Astrocyte of the hippocampus (primary cell): ENCODE measurements at places on chromosomes 16 and 17.
A peak's percentile ranks its signal among the peaks of the same experiment; 100 is the strongest.

- DNase-seq: peak; percentile 91
Observed at GRCh38 chr17:43021741-43022512, at the start of gene VAT1. Gene VAT1 (minus strand): TSS chr17:43022385. CDS start chr17:43022322, 63 bp downstream.

DNA sequence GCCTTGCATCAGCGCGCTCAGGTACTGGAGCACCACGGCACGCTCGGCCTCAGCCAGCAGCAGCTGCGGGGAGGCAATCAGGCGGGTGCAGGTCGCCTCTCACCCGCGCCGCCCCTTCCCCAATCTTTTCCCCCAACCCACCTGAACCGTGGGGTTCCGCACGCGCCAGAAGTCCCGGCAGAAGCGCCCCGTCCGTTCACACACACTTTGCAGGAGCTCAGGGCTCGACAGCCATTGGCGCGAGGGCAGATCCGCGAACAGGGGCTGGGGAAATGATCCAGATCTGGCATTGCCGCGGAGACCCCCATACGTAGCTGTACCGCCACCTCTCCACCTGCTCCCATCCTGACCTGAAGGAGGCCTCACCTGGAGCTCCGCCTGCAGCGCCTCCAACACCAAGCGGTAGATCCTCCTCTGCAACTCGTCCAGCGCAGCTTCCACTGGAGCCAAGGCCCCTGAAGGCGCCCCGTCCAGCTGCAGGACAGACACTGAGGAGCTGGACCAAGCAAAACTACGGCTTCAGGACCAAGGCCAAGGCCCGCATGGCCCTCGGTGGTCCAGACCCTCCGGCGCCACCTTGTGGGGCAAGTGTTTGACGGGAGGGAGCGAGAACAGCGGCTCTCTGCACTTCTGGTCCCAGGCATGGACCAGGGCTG is 1.4 kb upstream of the MATCAP1 start:
- DNase-seq: peak; percentile 97

GRCh38 chr17:20721171-20721570 is 141.6 kb downstream of the CDRT15L2 start:
- no peak for DNase-seq

DNA sequence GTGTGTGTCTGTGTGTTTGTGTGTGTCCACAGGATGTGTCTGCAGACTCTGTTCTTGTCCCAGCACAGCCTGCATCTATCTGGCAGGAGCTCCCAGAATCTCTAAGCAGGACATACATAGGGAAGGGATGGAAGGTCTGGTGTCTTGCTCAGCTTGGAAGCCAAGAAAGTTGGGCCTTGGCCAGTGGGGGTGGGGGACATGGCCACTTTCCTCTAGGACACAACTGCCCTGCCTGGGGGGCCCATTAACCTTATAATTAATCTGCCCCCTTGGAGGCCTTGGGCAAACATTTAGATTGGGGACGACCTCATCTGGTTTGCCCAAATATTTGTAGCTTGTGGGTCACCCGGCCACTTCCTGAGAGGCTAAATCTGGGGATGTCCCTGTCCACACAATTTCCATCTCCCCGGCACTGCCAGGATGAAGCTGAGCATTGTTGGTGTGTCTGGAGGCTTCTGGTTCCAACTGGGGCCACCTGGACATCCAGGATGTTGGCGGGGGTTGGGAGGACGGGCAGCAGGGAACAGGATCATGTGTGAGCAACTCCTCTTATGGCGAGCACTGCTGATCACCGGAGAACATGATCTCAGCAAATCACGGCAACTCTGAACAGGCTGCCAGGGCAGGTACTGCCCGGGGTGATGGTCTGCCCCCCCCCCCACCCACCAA is 17.2 kb upstream of the FOXF1 start:
- DNase-seq: no peak

DNA sequence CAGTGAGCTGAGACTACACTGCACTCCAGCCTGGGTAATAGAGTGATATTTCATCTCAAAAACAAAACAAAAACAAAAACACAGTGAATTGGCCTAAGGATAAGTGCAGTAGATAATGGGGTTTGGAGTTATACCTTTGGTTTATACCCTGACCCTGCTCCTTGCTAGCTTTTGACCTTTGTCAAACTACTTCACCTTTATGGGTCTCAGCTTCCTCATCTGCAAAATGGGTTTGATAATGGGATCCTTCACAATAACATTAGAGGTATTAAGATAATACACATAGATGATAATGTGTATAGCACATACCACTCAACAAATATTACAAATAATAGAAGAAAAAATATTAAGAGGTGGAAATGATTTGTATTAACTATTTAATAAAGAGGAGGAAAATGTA is 85.9 kb downstream of the STXBP4 start:
- DNase-seq: no peak

DNA sequence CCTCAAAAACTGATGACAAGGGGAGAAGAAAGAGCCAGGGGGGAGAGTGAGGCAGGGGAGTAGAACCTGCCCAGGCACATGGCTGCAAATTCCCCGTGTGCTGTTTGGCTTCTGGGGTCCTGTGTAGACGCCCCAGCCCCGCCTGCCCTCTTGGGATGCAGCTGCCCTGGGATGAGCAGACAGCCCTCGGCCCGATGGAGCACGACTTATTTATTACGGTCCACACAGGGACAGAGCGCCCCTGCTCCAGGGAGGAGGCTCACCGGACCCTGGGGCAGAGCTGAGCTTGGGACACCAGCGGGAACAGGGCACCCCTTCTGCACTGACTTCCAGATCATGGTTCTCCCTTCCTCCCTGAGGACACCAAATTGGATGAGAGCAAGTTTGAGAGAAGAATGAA is 9.1 kb downstream of the LDHD start:
- no peak for DNase-seq

DNA sequence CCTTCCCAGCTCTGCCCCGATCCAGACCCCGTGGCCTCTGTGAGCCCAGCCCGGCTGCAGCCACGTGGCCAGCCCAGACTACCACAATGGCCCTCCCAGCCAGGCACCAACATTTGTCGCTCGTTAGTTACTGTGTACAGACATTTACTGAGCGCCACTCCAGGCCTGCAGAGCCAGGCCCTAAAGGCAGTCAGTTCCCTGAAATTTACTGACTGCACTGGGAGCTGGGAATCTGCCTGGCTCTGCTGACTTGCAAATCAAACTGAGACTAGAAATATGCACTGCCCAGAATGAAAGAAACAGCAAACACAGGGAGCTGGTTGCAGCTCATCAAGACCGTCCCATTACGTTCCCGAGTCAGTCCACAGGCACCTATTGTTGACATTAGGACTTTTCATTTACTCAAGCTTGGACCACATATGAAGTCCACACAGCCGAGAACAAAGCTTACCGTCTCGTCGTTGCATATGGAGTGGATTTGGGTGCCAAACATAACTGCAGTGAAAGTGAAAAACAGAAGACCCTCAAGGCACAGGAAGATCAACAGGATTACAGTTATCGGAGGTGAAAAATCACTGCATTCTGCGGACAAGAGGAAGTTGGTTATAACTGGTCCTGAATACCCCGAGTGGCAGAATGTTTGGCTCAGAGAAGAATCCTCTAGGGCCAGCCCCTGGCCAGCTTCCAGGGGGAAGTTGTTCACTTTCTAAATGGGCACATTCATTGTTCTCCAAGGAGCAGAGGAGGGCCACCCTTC is 34.5 kb downstream of the ZDHHC7 start:
- DNase-seq: peak; percentile 55

- peak; percentile 32 for DNase-seq
Observed at GRCh38 chr17:81710514-81711308, 1.4 kb upstream of the SLC25A10 start.

DNA sequence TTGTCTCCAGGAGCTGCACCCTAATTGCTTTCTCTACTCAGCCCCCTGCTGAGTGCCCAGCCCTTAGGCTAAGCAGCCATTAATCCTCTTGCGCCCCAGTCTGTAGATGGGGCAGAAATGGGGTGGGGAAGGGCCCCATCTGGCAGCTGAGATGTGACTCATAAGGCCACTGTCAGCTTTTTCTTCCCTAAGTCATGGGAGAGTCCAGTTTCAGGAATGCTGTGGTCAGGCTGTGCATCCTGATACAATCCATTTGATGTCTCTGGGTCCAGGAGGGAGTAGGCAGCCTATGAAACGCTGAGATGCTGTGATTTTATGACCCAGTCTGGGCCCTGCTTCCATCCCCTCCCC is 12.3 kb downstream of the PLXDC1 start:
- peak; percentile 70 for DNase-seq

- no peak for DNase-seq
Observed at GRCh38 chr16:10617662-10618420, 37.4 kb upstream of the EMP2 start.

- DNase-seq: peak; percentile 49
Observed at GRCh38 chr17:37506678-37507077, 17.0 kb downstream of the DUSP14 start.

DNA sequence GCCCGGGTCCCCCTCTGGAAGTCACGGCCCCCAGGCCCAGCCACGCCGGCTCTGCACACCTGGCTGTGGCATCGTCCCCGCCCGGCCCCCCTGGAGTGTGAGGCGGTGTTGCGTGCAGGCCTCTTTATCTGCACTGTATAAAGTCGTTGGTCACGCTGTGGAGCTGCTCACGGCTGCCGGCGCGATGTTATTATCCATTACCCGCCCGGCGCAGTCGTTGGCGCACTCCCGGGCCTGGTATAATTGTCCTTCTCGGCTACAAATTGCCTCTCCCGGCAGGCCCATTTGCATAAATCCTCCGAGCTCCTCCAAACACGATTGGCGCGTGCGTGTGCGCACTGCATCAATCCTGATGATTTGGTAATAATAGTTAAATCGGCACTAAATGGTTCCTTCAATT is 57.8 kb downstream of the BAHCC1 start:
- no peak for DNase-seq

- no peak for DNase-seq
Observed at GRCh38 chr17:68458260-68459036, 1.2 kb upstream of the WIPI1 start.

DNA sequence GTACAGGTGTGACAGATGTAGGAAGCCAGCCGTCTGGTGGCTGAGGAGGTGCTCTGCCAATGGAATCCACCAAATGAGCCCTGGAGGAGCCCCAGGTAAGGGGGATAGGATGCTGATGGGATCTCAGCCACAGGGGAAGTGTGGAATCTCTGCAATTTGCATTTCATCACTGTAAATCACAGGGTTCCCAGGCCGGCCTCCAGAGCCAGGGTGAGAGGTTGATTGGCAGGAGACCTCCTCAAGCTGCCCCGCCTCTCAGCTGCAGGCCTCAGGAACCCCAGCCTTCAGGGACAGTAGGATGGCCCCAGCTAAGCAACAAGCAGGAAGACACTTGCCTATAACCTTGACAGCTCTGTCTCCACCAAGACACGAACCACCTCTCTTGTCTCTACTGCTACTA is 39.4 kb downstream of the RTN4RL1 start:
- DNase-seq: no peak

GRCh38 chr16:67666032-67666551 is 458 bp downstream of the ENKD1 start:
- peak; percentile 41 for DNase-seq

GRCh38 chr16:73217654-73218053 is 169.7 kb upstream of the ZFHX3 start:
- DNase-seq: no peak

DNA sequence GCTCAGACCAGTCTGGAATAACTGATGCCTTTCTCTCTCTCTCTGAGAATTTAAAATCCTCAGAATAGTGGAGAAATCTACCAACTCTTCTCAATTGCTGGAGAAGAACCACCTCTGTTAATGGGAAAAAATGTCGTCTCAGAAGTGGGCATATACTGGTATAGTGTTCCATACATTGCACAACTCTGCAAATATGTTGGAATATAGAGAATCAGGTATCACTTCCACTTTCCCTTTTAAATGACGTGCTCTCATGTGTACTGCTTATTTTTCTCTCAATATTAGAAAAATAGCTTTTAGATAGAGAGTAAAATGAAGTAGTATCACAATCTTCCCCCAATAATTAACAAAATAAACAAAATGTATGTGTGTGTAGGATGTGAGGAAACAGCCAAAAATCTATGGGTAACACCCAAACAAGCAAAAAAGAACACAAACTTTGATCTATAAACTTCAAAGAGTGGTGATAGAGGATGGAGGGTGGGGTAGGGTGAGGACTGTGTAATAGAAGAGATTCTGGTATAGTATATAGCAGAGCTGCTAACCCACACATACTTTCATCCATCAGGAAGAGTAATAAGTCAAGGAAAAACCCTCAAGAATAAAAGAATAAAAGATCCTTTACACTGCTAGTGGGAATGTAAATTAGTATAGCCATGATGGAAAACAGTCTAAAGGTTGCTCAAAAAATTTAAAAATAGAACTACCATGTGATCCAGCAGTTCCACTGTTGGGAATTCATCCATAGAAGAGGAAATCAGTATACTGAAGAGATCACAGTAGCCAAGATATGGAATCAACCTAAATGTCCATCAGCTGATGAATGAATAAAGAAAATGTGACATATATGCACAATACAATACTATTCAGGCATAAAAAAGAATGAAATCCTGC is 46.9 kb downstream of the NFATC3 start:
- no peak for DNase-seq

GRCh38 chr16:53741546-53741945 is 37.6 kb downstream of the FTO start:
- DNase-seq: no peak

DNA sequence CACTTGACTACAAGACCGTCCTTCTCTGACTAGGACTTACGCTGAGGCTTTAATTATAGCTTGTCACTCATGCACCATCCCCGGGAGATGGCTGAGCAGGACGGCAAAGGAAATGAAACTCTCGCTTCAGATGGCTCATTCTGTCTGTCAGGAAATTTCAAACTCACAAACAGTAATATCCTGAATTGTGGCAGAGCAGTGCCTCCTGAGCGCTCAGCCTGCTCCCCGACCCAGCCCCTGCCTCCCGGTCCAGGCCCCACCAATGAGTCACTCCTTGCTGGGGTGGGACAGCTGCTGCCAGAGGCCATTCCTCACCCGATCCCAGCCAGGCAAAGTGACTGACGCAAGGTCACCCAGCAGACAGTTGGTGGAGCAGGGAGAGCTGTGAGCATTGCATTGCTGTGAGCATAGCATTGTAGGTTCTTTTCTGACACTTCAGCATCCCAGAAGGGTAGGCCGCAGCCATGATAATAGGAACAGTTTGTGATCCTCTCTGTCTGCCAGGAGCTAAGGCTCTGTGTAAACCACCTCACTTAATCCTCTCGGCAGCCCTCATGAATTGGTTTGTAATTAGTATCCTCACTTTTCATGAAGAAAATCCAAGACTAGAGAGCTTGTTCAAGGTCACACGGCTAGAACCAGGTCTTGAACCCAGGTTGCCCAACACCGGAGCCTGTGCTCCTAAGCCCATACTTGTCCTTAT is 20.9 kb downstream of the CCDC182 start:
- DNase-seq: peak; percentile 35
